ENCODE measurements at places on chromosomes 6 and 20.

DNA sequence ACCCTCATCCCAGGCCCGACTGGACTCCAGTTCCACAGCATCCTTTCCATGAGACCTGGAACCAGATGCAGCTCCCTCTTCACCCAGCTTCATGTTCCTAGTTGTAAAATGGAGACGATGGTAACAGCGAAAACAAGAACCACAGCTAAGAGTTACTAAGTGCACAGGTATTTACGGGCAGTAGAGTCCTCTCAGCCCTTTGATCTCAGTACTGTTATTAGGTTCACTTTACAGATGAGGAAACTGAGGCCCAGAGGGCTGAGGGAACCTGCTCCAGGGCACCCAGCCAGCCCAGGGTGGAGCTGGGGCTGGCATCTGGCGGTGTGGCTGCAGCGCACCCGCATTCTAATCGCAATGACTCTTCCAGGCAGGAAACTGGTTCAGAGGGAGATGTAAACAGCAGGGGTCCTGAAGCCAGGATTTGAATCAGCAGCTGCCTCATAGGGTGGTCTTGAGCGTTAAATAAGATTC is 858 bp downstream of the BCAS1 start:
- no peak for DNase-seq

DNA sequence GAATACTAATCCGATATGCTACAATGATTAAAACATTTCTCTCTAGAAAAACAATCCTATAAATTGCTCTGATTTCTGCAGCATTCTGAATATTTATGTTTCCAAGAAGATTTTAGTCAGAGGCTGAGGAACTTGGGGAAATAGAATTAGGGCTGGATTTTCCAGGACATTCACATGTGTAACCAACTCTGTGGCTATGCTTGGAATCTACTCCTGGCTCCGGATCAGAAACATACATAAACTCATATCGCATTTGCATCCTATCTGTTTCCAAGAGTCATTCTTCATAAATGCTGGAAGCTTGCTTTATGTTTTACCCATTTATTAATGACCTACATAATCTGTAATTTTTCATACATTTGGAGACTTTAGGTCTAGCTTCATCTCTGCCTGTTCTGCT is 459.9 kb upstream of the MARCKS start:
- DNase-seq: no peak

DNA sequence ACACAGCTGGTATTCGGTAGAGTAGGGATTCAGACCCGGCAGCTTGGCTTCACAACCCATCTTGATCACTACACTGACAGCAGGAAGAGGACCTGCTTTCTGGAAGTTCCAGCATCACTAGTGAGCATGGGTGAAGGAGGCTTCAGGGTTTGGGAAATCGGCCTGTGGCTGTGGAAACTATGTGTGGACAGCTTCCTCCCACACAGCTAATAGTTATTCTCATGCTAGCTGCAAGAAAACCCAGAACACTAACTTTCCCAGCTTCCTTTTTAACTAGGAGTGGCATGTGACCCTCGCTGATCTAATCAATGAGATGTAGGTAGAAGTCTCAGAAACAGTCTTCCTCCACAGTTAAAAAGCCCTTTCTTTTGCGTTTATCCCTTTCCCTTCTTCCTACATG is 36.3 kb upstream of the SIRPA start:
- DNase-seq: no peak

GRCh38 chr20:11922561-11922960 is 4.9 kb downstream of the BTBD3 start:
- no peak for DNase-seq

GRCh38 chr20:39124064-39124463 is 161.9 kb downstream of the DHX35 start:
- DNase-seq: no peak

DNA sequence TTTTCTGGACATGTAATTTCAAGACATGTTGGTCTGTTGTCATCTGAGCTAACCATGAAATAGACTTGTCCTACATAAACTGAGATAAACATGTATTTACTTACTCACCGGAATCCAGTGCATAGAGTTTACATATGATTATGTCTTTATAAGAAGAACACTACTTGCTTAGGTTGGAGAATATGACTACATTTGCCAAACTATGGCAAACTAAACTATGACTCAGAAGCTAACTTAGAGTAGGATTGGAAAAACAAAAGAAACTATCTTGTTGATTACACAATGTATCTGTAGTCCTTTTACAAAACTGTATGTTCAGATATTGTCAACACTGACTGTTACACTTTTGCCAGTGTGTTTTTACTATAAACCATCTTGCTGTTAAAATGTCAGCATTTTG is 113.3 kb downstream of the CRYBG1 start:
- DNase-seq: no peak

- DNase-seq: no peak
These were observed 146.3 kb downstream of the MANEA start for GRCh38 chr6:95723638-95724037.

- no peak for DNase-seq
These were observed 37.7 kb upstream of the CENPW start for GRCh38 chr6:126302191-126302590.

DNA sequence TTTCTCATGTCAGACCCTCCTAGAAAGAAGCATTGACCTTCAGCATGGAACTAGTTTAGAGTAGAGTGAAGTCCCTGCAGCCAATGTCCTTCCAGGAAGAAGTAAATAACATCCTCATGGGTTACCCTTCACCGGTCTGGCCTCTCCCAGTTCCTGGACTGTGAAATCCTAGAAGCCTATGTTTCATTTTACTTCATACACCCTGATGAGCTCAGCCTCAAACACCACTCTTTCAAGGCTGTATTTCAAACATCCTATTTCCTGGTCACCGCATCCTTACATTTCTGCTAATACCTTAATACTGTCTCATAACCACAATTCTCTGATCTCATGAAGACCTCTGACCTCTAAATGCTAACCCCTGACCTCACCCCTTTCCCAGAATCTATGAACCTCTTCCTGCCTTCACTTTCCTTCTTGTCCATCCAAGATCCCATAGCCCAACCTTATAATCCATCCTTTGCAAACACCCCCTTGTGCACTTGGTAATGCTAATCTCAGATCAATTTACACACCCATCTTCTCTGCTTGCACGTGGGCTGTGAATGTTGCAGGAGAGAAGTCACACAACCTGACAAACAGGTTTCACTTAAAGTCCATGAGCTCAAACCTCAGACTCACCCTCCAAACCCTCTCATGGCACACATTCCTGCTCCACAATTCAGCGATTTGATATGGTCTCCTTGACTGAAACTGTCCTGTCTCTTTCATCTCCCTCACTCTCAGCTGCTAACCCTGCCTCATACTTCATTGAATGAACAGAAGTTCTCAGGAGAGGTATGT is 30.2 kb downstream of the SLC2A10 start:
- no peak for DNase-seq

GRCh38 chr6:73062837-73063236 is 162.5 kb downstream of the KHDC1L start:
- no peak for DNase-seq

DNA sequence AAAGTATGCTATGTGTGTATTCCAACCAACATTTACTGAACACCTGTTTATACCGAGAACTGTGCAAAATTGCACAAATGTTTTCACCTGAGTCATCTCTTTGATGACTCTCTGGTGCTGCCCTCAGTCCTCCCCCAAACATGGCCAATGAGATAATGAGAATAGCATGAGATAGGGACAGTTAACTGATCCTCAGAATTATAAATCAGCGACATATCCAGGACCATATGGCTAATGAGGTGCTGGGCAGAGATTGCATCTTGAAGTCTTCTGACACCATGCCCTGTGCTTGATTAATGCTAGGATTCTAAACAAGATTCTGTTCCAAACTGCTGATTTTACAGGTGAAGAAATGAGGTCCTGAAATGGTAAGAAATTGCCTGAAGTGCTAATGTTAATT is 13.0 kb downstream of the CLVS2 start:
- no peak for DNase-seq

GRCh38 chr20:53884859-53885541 is 185.4 kb downstream of the BCAS1 start:
- DNase-seq: no peak

GRCh38 chr6:1527073-1527457 is 82.7 kb upstream of the FOXC1 start:
- peak; percentile 7 for DNase-seq

- DNase-seq: no peak
These were observed 300.5 kb downstream of the PLCB1 start for GRCh38 chr20:8432435-8433148.

GRCh38 chr6:84657486-84657885 is 106.9 kb downstream of the TBX18 start:
- DNase-seq: no peak

DNA sequence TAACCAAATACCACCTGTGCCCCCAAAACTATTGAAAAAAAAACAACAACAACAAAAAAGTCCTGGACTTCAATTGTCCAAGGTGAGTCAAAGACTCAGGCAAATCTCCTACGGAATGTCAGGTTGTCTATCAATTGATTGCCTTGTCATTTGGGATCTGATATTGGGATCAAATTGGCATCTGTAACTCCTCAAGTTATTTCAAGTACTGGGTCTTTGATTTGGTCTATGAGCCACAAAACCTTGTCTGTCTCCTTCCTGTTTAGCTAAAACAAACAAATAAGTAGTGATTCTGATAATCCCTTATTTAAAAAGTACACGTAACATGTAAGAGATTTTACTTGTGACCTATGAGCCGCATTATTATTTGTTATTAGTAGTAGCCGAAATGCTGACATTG is 231.6 kb upstream of the ZNF217 start:
- no peak for DNase-seq

- DNase-seq: no peak
These were observed 1.9 kb downstream of the SYNCRIP start for GRCh38 chr6:85640821-85641220.

DNA sequence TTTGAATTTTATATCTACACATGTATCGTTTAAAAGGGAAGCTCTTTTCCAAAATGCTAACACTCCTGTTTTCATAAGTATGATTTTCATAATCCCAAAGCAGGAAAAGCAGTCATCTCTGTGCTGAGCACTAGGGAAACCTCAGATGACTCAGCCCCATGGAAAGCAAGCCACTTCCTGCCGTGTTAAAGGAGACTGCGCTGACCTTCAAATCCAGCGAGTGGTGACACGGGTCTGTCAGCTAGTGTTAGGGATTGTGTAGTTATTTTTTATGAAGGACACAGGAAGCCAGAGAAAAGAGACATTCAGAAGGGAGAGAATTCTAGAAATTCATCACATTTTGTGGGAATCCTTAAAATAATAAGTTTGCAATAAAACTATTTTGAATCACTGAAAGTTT is 57.0 kb upstream of the CD93 start:
- DNase-seq: peak; percentile 34

DNA sequence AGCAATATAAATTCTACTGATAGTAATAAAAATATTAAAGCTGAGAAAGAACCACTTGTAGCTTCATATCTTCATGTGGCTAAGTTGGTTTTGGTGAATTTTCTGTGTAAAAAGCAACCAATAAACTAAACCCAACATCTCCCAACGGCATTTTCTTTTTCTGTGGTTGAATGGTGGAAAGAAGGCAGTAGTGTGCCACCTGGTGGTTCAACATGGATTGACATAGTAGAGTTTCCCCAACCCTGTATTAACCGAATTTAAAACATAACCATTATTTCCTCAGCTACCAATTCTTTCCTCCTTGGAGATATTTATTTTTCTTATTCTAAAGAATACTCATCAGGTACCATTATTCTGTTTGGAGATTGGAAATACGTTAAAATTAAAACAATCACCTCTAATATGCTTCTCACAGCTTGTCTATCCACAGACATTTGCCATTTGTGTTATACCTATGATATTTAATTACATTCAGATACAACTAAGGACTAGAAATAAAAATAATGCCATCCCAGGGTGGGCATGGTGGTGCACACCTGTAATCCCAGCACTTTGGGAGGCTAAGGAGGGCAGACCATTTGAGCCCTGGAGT is 117.1 kb upstream of the EEF1E1 start:
- no peak for DNase-seq

DNA sequence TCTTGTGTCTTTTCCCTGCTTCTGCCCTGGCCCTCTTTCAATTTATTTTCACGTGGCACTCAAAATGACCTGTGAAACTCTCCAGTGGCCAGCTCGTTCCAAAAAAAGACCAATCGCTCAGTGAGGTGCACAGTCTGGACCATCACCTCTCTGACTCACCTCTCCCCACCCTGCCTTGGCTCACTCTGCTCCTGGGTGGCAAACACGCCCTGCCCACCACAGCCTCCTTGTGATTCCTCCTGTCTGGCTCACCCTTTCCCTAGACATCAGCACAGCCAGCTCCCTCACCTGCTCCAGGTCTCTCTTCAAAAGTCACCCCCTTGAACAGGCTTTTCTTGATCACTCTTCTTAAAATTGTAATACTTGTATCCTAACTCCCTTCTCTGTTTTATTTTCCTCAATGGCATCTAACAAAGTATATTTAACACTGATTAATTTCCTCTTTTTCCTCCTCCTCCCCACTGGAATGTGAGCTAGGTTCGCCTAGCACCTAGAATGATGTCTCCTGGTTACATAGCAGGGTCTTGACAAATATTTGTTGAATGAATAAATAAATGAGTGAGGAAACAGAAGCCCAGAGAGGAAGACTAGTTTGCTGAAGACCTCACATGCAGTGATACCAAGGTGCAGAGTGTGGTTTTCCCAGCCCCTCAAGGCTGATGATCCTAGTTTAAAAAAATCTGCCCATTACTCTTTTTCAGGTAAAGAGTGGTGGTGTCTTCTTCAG is 109.0 kb downstream of the GJA10 start:
- DNase-seq: no peak

DNA sequence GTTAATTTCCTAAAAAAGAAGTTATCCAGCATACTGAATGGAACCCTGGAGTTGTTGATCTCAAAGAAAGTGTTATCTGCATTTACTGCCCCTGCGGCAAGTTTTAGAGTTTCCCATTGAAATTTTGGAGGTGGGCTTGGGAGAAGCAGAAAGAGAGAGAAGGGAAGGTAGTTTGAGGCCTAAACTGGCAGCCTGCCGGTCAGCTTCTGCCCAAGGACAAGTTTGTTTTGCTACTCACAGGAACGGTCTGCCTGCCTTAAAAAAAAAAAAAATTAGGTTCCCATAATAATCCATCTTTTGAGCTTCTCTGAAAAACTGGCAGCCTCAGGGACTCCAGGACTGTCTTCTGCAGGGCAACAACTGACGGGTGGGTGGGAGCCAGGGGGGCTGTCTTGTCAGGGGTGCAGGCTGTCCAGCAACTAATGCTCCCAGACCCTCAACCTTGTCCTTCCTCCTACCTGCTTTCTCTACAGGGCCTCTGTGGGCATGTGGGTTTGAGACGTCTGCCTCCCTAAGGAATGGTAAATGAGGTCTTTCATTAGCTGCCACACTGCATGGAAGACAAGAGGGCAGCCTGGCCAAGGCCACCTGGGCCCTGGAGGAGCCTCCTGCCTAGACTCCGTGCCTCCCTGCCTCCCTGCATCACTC is 176.1 kb upstream of the KCNG1 start:
- DNase-seq: no peak

GRCh38 chr6:24788031-24788665 is 10.6 kb downstream of the ARMH2 start:
- no peak for DNase-seq

Data from kidney epithelial cell (primary cell).